Left forelimb (tissue), 1 donor: ENCODE measurements at places on chromosomes 2 and 18.
A peak's percentile ranks its signal among the peaks of the same experiment; 100 is the strongest.

- no peak for DNase-seq
Measured at GRCh38 chr18:9765501-9765900, 57.4 kb downstream of the RAB31 start.

DNA sequence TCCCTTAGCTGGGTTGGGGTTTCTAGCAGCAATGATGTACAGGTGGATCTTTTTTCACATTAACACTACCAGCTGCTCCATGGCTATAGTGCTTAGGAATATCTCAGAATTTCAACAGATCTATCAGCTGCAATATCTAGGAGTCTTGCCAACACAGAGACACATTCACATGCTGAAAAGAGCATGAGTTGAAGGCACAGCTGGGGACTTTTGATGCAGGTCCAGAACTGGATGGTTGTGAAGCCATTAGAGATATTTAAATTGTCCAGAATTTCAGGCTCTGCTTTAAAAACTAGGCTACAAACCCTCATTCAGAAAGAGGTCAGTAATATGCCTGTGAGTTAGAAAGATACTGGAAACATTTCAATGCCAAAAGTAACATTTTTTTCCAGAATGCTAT is 122.2 kb upstream of the CCDC195 start:
- no peak for DNase-seq

GRCh38 chr2:74006459-74006858 is 21.7 kb downstream of the TET3 start:
- DNase-seq = no peak

DNA sequence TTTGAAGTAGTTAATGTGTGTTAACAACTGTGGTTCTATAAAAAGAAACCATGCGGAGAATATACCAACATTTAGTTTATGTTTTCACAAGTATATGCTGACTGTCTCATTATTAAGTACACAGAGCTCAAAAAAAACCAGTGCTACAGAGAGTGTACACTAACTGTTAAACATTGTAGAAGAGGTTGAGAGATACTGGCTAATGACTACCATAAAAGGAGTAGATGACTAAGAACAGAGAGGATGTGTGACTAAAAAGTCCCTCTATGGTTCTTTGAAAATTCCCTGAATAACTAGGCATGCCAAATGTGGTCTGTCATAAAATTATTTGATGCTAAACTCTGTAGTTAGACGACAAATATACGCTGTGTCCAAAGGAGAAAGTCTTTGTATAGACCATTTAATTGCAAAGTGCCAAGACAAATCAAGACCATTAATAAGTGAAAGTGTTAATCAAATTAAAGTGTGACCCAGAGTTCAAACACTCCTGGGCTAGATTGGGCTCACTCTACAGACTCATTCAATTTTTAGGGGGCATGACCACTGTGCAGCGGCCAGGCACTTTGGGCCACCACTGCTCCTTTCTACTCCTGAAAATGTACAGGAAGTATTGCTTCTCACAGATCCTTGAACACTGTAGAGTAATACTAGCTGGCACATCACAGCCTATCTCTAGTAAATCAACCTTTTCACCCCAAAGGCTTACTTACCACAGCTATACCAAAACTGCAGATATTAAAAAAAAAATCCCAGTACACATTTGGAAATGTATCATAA is 45.1 kb upstream of the SERTAD2 start:
- no peak for DNase-seq

DNA sequence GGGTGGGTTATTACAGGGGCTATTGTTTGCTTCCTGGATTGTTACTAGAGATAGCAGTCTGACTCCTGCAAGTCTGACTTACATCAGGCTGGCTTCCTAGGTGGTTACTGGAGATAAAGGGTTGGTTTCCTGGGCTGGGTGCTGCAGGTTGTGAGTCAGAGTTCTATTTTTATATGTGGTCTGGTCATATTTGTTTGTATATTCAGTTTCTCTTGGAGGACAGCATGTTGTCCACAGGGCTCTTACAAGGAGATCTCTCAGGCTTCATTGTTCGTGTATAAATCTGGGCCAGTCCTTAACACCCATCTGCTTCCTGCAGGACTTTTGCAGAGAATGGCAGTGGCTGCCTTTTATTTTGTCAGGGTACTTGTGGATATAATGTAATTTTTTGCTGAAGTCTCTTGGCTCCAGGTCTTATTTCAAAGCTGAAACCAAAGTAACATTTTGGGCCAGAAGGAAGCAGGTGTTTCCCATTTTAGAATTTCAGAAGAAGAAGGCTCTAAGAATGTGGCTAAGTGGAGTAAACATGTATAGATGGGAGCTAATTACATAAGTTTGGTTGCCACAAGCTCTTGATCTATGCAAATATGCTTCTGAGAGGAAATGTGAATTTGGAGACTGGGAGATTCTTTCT is 65.9 kb upstream of the SLC16A14 start:
- no peak for DNase-seq

GRCh38 chr2:86280191-86280667 is 57.2 kb downstream of the REEP1 start:
- no peak for DNase-seq

DNA sequence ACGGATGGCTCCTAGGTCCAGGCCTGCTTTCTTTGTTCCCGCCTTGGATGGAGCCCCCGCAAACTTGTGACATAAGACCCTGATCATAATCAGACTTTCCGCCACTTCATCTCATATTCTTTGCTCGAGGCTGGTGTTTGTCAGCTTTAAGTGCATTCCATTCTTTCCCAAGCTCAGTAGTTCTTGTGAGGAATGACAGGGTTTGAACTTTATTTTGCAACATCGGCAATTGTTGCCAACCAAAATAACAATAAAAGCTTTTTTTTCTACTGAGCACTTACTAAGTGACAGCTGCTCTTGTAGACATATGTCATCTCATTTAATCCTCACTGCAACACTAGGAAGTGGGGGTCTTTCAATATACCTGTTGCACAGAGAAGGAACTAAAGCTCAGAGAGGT is 178.8 kb upstream of the ST6GAL2 start:
- no peak for DNase-seq

GRCh38 chr2:202721621-202722020 is 86.9 kb downstream of the FAM117B start:
- DNase-seq = no peak

GRCh38 chr2:113234721-113235346 is 43.9 kb downstream of the PAX8 start:
- DNase-seq = no peak

- DNase-seq = no peak
Measured at GRCh38 chr2:220154304-220154703, 526.9 kb downstream of the SLC4A3 start.

- no peak for DNase-seq
Measured at GRCh38 chr2:39375917-39376316, 61.2 kb downstream of the MAP4K3 start.

GRCh38 chr2:239536186-239536585 is 135.4 kb upstream of the HDAC4 start:
- peak; percentile 45 for DNase-seq

- no peak for DNase-seq
Measured at GRCh38 chr2:82224301-82224940, 1919.9 kb upstream of the LRRTM1 start.

DNA sequence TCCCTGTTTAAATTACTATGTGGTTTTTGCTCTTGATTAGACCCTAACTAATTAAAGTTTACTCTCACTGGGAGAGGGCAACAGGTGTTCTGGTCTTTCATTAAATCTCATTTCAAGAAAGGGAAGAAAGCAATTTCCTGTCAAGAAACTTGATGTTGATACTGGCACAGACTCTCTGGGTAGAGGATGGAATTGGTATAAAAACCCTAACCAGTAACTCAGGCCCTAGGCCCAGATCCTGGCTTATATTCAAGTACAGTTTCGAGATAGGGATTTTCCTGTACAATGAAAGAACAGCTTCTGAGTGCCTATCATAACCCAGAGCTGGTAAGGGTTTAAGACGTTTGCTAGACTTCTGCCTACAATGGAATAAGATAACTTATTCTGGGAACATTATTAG is 61.6 kb upstream of the ACYP2 start:
- DNase-seq = no peak

DNA sequence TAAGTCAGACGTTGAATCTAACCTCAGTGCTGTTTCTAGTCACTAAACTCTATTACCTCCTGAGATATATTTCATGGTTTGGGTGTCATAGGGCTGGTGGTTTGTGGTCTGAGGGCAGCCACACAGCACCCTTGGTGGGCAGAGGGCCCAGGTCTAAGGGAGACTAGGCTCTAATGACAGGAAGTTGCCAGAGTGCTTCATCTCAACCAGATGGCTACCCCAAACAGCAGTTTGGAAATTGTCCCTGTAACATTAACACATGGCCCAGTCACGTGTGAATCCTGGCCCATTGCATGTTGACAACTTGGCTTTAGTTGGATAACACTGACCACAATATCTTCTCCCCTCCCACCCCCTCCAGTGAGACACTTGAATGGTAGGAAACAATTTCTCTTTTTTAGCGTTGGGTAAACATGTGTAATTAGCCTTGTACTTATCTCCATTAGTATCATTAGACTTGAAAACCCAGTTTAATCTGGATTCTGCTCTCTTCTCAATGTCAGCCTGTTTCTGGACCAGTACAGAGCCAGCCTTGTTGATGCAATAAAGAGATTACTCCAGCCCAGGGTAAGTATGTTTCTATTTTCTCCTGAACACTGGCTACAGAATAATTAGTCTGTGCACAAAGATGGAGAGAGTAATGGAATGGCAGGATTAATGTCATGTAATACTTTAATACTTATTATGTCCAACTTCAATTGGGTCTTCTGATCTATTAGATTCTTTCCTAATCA is 187.8 kb upstream of the SIX3 start:
- no peak for DNase-seq

DNA sequence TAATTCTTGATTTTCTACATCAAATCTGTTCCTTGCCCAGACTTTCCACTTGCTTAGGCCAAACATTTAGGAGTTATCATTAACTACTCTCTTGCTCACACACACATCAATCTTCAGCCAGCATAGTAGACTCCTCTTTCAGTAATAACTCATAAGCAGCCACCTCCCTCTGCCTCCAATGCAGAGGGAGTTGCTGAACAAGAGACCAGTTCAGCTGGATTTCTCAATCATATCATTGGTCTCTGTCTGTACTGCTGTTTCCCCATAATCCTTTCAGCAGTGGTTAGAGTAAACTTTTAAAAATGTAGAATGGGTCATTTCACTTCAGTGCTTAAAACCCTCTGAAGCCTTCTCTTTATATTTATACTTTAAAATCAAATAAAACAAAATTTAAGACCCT is 112.9 kb downstream of the SLC39A10 start:
- DNase-seq = no peak

DNA sequence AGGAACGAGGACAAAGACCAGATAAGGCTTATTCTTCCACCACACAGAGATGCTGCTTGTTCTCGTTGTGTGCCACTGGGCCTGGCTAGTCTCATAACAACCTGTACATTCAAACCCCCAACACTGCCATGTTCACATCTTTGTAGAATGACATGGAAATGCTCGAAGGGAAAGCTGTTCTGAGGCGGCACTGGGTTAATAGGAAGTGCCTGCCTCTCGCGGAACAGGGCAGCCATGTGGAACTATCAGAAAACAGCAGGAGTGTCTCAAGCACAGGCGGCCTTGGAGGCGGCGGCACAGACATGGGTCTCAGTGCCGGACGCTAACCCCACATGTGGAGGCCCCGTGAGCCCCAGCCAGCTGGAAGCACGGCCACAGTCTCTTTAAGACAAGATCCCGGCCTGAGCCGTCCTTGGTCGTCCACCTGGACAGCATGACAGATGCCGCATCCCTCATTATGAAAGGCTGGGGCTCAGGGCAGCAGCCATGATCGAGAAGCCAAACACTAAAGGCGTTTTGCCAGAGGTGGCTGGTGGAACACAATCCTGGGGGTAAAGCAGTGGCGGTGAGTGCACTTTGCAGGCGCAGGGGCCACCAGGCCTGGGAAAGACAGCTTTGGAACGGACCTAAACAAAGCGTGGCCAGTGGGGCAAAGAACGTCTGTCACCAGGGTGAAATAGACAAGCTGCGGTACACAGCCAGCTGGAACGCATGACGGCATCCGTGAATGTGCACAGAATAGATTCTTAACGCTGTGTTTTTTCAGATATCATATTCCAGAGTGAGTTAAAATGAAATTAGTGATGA is 161.0 kb downstream of the HDAC4 start:
- DNase-seq = peak; percentile 65

- peak; percentile 79 for DNase-seq
Measured at GRCh38 chr2:239249776-239250175, 151.0 kb downstream of the HDAC4 start.

GRCh38 chr2:169438466-169439072 is 40.7 kb upstream of the BBS5 start:
- no peak for DNase-seq

DNA sequence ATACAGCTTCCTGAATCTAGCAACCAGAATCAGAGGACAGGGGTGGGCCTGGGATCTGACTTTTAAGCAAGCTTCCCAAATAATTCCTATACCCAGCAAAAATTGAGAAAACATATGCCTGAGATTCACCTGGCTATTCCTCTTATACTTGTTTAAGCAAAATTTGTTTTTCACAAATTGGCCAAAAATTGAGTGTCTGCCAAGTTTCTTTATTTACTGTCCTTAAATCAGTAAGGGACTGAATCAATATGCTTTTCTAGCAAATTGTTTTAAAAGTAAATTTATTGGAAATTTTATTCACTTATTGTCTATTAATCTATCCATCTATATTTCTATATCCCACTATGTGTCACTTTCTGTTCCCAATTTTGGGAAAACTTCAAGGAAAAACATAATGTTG is 337.0 kb upstream of the ZNF804A start:
- DNase-seq = no peak

- DNase-seq = no peak
Measured at GRCh38 chr2:192775011-192775410, 580.3 kb upstream of the TMEFF2 start.
